Activated naive CD8-positive, alpha-beta T cell treated with anti-CD3 and anti-CD28 coated beads, Interleukin-2, amount 10 ng/mL, durations not matched to agents 7 days and 5 days (primary cell): ENCODE measurements at places on chromosomes 12 and 14. TPM values are rescaled to one million over a fixed set of nuclear protein-coding genes. Genes with fewer than 3 reads are reported as not detected.

DNA sequence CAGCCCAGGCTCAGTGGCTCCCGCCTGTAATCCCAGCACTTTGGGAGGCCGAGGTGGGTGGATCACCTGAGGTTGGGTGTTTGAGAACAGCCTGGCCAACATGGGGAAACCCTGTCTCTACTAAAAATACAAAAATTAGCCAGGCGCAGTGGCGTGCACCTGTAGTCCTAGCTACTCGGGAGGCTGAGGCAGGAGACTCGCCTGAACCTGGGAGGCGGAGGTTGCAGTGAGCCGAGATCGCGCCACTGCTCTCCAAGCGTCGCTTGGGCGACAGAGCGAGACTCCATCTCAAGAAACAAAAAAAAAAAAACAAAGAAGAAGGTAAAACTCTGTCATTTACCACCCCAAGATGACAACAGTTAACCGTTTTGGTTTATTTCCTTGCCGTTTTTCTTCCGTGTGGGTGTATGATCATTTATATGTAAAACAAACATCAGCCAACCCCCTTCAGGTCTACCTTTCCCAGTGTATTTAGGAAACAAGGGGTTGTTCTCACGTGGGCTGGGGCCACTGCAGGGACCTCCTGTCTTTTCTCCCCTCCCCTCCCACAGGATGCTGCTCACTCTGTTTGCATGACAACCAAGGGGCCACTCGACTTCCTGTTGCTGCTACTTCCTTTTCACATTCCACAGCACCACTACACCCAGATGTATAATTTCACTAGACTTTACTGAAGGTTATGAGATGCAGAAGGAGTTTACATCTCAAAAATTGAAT lies 13.6 kb downstream of the TTC9 start:
- H3K27ac ChIP-seq = peak overlapping the region; percentile 98
- peaks cover 71% of the 10 kb centered on the region for H3K4me1 ChIP-seq
- H3K4me3 ChIP-seq = peak overlapping the region; percentile 87
- peak; percentile 61 for DNase-seq
- no peaks in the 10 kb centered on the region for H3K27me3 ChIP-seq

DNA sequence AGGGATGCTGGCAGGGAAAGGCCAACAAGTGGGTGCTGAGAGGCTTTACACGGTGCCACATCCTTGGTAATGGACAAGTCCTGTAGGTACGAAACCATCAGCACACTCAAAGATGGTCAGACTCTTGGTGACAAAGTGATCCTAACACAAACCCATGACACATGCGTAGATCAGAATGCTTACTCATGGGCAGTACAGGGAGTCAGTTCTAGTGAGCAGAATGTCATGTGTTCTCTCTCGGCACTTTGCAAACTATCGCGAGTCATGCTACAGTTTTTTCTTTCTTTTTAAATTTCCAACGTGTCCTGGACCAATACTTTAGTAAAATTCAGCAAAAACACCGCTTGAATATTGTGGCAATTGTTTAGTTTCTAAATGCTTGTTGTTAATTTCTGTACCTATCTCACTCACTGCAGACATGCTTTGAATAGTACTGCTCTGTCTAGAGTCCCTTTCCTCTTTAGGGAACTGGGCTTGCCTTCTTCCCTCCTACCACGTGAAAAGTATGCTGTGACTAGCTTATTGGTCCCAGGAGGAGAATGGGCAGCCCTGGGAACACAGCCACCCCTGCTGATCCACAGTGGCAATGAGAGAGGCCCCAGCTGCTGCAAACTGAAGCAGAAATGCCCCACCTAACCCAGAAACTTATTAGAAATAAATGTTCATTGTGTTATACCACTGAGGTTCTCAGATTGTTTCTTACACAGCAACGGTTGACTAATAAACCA lies 62.4 kb downstream of the UBR7 start:
- H3K36me3 ChIP-seq = peaks cover 7% of the 10 kb centered on the region
- no peak for DNase-seq
- H3K4me1 ChIP-seq = peaks cover 9% of the 10 kb centered on the region
- H3K27me3 ChIP-seq = no peaks in the 10 kb centered on the region

DNA sequence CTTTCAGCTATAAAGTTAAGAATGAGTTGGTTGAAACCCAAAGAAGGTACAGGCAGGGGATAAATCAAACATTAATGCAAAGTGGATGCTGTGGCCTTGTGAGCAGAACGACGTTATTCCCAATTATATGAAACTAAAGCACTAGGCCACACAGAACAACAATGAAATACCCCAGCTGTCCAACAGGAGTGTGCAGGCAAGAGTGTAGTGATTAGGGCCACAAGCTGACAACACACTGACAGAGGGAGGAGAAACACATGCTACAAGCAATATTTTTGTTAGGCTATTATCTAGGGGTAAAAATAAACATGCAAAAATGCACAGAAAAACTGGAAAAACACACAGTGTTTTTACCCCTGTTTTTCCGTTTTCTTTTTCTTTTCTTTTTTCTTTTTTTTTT lies 15.0 kb downstream of the MAP3K9 start:
- peaks cover 6% of the 10 kb centered on the region for H3K36me3 ChIP-seq
- no peaks in the 10 kb centered on the region for H3K4me1 ChIP-seq
- no peak for DNase-seq
- H3K27me3 ChIP-seq = no peaks in the 10 kb centered on the region

TOMM20L gene
- total RNA-seq = not detected

- DNase-seq = no peak
- H3K4me1 ChIP-seq = peaks cover 20% of the 10 kb centered on the region
- H3K27ac ChIP-seq = no peak overlapping the region
Observed at GRCh38 chr12:111094157-111095010, 174.0 kb upstream of the MYL2 start.

DNA sequence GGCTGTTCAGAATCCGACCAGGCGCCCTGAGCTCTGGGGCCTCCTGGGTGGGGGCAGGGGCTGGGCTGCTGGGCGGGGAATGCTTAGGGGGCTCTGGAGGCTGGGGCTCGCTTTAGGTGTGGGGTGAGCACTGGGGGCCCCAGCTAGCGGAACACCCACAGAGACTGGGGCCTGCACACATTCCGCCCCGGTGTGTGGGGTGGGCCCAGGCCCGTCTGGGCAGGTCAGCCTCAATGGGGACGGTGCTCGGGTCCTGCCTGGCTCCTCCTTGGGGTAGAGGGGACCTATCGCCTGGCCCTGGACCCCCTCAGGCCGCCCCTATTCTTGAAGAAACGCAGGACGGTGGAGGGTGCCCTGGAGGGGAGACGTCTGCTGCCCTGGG lies 364.8 kb downstream of the TMEM121 start:
- no peak overlapping the region for H3K27ac ChIP-seq
- peak; percentile 20 for DNase-seq
- H3K4me3 ChIP-seq = no peak overlapping the region
- no peaks in the 10 kb centered on the region for H3K36me3 ChIP-seq

BATF gene
- 34.1 TPM for total RNA-seq

DNA sequence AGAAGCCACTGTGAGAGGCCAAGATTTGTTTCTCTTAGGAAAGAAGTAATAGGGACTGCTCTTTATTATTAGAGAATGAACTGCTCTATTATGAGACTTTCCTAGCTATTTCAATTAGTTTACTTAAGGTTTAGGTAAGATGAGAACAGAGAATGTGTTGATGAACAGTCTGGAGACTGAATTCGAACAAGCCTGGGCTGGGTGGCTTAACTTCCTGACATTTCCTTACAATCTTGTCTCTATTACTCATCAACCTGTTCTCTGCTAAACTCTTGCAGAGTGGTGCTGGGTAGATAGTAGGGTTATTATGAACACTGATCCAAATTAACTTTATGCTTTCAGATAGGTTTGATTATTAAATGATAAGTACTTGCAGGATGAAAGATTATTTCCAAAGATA lies 31.2 kb downstream of the SLC15A5 start:
- DNase-seq = no peak
- H3K4me3 ChIP-seq = no peak overlapping the region
- H3K4me1 ChIP-seq = no peaks in the 10 kb centered on the region
- no peaks in the 10 kb centered on the region for H3K27me3 ChIP-seq
- H3K27ac ChIP-seq = no peak overlapping the region

SYCP3 gene
- 0.94 TPM for total RNA-seq

GRCh38 chr12:15719230-15719629 lies 70.0 kb downstream of the EPS8 start:
- no peaks in the 10 kb centered on the region for H3K4me1 ChIP-seq
- no peak overlapping the region for H3K27ac ChIP-seq
- no peak for DNase-seq
- H3K36me3 ChIP-seq = no peaks in the 10 kb centered on the region
- peaks cover 6% of the 10 kb centered on the region for H3K27me3 ChIP-seq

- H3K27ac ChIP-seq = peak overlapping the region; percentile 95
- H3K4me1 ChIP-seq = peaks cover 66% of the 10 kb centered on the region
- peak overlapping the region; percentile 83 for H3K4me3 ChIP-seq
- H3K27me3 ChIP-seq = no peaks in the 10 kb centered on the region
Observed at GRCh38 chr14:52352061-52352491, 38.0 kb downstream of the PTGER2 start.

KRT4 gene
- total RNA-seq = not detected

DNA sequence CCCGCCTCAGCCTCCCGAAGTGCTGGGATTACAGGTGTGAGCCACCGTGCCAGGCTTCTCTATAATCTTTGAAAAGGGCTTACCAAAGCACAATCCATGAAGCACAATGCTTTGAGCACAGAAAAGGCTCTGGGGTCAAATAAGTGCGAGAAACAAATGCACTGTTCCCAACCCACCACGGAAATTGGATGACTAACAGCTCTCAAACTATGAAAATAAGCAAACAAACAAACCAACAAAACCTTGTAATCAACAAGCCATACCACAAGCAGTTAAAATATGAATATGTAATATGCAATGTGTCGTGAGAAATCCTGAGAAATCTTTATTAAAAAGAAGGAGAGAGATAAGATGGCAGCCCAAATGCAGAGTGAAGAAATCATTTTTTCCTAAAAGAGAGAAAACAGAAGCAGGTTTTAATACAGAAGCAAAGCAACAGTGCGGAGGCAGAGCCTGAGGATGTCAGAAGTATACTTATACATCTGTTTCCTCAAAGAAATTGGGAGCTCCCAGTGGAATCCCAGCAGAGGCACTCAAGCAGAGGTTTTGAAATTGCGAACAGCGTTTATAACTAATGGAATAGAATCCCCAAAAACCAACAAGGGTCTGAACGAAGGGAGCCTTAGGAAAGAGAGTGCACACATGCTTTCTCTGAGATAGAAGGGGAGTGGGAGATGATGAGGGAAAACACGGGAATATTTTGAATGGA lies 17.1 kb downstream of the SMCO2 start:
- H3K27ac ChIP-seq = peak overlapping the region; percentile 70
- peaks cover 13% of the 10 kb centered on the region for H3K36me3 ChIP-seq
- no peaks in the 10 kb centered on the region for H3K27me3 ChIP-seq
- peaks cover 67% of the 10 kb centered on the region for H3K4me1 ChIP-seq

DNA sequence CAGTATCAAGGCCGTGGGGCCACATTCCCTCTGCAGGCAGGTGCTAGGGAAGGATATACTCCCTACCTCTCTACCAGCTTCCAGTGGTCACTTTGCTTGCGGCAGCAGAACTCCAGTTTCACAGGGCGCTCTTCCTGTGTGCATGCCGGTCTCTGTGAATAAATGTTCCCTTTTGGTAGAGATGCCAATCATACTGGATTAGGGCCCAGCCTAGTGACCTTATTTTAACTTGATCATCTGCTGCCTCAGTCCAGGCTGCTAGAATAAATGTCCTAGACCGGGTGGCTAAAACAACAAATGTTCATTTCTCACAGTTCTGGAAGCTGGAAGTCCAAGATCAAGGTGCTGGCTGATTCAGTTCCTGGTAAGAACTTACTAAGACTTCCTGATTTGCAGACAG lies 198.8 kb upstream of the TMEM132C start:
- DNase-seq = no peak
- no peaks in the 10 kb centered on the region for H3K36me3 ChIP-seq
- no peak overlapping the region for H3K27ac ChIP-seq
- H3K4me3 ChIP-seq = no peak overlapping the region
- no peaks in the 10 kb centered on the region for H3K4me1 ChIP-seq

GRCh38 chr14:63663428-63664341 lies 22.0 kb upstream of the WDR89 start:
- H3K4me3 ChIP-seq = no peak overlapping the region
- no peaks in the 10 kb centered on the region for H3K27me3 ChIP-seq
- no peaks in the 10 kb centered on the region for H3K4me1 ChIP-seq
- H3K36me3 ChIP-seq = peaks cover 2% of the 10 kb centered on the region

GRCh38 chr12:11795913-11796459 lies 146.5 kb downstream of the ETV6 start:
- H3K27me3 ChIP-seq = no peaks in the 10 kb centered on the region
- H3K4me1 ChIP-seq = peaks cover 9% of the 10 kb centered on the region
- no peak overlapping the region for H3K27ac ChIP-seq
- H3K4me3 ChIP-seq = no peak overlapping the region
- DNase-seq = no peak

- DNase-seq = no peak
- peaks cover 2% of the 10 kb centered on the region for H3K27me3 ChIP-seq
- H3K4me3 ChIP-seq = no peak overlapping the region
- H3K4me1 ChIP-seq = peaks cover 8% of the 10 kb centered on the region
- H3K27ac ChIP-seq = no peak overlapping the region
- H3K36me3 ChIP-seq = peaks cover 4% of the 10 kb centered on the region
Observed at GRCh38 chr12:111310076-111310870, 58.6 kb downstream of the PHETA1 start.

IAPP gene
- total RNA-seq = not detected

DNA sequence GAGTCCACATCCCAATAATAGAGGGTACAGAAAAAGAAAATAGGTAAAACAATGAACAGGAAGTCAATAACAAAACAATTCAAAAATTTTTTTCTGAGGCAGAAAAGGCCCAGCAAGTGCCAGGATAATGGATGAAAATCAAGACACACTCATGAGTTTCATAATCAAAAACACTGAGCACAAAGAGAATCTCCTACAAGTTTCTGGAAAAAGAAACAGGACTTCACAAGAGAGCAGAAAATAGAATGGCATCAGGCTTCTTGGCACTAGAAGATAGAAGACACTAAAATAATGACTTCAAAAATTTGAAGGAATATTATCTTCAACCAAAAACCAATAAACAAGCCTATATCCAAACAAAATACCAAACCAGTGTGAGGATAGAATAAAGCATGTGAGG lies 36.8 kb downstream of the DMAC2L start:
- peaks cover 2% of the 10 kb centered on the region for H3K27me3 ChIP-seq
- H3K36me3 ChIP-seq = peaks cover 7% of the 10 kb centered on the region
- H3K4me1 ChIP-seq = peaks cover 6% of the 10 kb centered on the region
- H3K4me3 ChIP-seq = no peak overlapping the region
- no peak for DNase-seq

NTS gene
- total RNA-seq = not detected

PLBD2 gene
- total RNA-seq = 13.6 TPM

DNA sequence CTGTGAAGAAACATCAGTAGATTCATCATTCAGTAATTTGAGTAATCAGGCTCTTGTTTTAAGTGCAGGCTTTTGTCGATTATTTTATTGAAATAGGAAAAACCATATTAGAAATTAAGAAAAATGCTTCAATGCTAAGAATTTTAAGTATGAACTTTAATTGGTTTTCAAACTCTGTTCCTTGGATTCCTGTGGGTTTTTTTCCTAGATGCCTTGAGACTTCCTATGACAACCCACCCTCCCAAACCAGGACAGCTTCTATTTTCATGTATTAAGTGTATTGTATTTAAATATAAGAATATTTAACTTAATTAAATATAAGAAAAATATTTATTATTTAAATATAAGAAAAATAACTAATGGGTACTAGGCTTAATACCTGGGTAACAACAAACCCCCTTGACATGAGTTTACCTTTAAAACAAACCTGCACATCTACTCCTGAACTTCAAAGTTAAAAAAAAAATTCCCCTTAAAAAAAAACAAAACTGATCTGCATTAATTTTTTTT lies 3.0 kb downstream of the ARHGAP5 start:
- H3K4me3 ChIP-seq = no peak overlapping the region
- H3K27ac ChIP-seq = no peak overlapping the region
- H3K36me3 ChIP-seq = peaks cover 9% of the 10 kb centered on the region
- DNase-seq = no peak
- H3K27me3 ChIP-seq = peaks cover 5% of the 10 kb centered on the region

CD27 gene
- total RNA-seq = 152 TPM
